Diencephalon (tissue), 1 donor: ENCODE measurements at places on chromosomes 3 and 15. TPM values are rescaled to one million over a fixed set of nuclear protein-coding genes. Genes with fewer than 3 reads are reported as not detected.

Gene GOLGA6L7
- total RNA-seq = not detected

Gene CCR5
- total RNA-seq = not detected

Gene PBRM1
- 171 TPM for total RNA-seq

Gene XCR1
- total RNA-seq = not detected

Gene CCNB2
- 11.8 TPM for total RNA-seq

Gene ISLR2
- total RNA-seq = 60.2 TPM

Gene PRICKLE2
- total RNA-seq = 69.9 TPM

Gene HYAL3
- 9.7 TPM for total RNA-seq

Gene GNAT1
- total RNA-seq = not detected

Gene ISL2
- total RNA-seq = not detected

Gene SNRK
- 82.6 TPM for total RNA-seq

Gene CHRFAM7A
- total RNA-seq = 14.8 TPM

Gene LDHAL6B
- not detected for total RNA-seq

Gene ADGRG7
- total RNA-seq = not detected

Gene CYP8B1
- not detected for total RNA-seq

Gene NANOGP8
- total RNA-seq = 0.69 TPM

Gene HIGD1A
- 159 TPM for total RNA-seq

Gene GPR156
- 1.4 TPM for total RNA-seq

Gene GOLGA8K
- total RNA-seq = 1.2 TPM

Gene LRRC3B
- total RNA-seq = 39.9 TPM

Gene SSUH2
- 0.69 TPM for total RNA-seq

Gene INSYN1
- total RNA-seq = 36.0 TPM

Gene PCLAF
- 7.8 TPM for total RNA-seq

Gene ATP13A4
- total RNA-seq = 30.7 TPM

Gene UBA7
- total RNA-seq = 8.3 TPM

Gene GRIP2
- 11.3 TPM for total RNA-seq

Gene ADCY5
- total RNA-seq = 58.6 TPM

Gene CLSTN2
- total RNA-seq = 36.7 TPM

Gene LSAMP
- total RNA-seq = 118 TPM
